ENCODE measurements at places on chromosomes 4 and X.

GRCh38 chr4:110840221-110840654, 217.4 kb upstream of the PITX2 start:
- DNase-seq, result no peak

- DNase-seq, result no peak
Measured at GRCh38 chr4:80016506-80016905, 56.5 kb downstream of the ANTXR2 start.

DNA sequence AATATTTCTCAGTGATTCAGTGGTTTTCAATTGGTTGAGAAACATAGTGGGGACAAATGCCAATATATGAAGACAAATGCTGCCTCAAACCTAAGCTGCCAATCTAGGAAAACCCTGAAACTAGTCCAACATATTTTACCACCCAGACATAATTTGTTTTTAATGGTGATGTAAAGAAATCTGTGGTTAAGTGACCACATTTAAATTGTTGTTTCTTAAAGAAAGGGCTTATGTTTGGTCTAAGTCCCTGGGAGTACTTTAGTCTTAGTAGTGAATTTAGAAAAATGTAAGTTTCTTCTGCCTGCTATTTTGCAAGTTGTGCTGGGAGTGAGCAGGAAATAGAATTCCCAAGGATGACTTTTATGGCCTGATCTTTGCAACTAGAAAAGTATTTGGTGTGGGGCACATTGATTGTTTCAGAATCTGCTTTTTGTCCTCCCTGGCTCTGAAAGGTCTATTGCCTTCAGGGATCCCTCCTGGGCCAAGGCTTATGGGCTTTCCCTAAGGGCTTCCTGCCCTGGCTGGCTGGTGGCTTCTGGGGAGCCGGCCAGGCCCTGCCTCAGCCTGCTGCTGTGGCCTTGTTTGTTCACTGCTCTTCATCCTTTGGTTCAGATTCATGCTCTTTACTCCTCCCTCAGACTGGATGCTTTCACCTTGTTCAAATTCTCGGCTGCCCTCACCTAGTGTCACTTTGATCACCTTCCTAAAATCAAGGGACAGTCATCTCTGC, 169.8 kb upstream of the JADE1 start:
- no peak for DNase-seq

DNA sequence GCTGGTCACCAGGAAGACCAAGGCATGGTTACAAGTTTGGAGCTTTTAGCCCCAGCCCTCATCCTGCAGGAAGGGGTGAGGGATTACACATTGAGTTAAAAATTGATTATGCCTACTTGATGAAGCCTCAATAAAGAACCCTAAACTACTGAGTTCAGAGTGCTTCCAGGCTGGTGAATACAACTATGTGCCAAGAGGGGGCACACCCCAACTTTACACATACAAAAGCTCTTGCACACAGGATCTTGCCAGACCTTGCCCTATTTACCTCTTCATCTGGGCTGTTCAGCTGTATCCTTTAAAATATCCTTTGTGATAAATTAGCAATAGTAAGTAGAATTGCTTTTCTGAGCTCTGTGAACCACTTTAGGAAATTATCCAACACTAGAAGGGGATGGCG, 489.3 kb downstream of the INPP4B start:
- DNase-seq, result no peak

GRCh38 chrX:47936224-47936939, 67.4 kb downstream of the ZNF182 start:
- DNase-seq, result no peak

- no peak for DNase-seq
Measured at GRCh38 chrX:2820136-2820771, 8.5 kb upstream of the GYG2 start.

GRCh38 chrX:105658136-105658535, 164.2 kb upstream of the NRK start:
- DNase-seq, result no peak

- DNase-seq, result peak; percentile 12
Measured at GRCh38 chrX:57286507-57287251, at the start of gene FAAH2. TSS of gene FAAH2 (plus strand) at chrX:57286706. CDS start at chrX:57286826, 120 bp downstream.

DNA sequence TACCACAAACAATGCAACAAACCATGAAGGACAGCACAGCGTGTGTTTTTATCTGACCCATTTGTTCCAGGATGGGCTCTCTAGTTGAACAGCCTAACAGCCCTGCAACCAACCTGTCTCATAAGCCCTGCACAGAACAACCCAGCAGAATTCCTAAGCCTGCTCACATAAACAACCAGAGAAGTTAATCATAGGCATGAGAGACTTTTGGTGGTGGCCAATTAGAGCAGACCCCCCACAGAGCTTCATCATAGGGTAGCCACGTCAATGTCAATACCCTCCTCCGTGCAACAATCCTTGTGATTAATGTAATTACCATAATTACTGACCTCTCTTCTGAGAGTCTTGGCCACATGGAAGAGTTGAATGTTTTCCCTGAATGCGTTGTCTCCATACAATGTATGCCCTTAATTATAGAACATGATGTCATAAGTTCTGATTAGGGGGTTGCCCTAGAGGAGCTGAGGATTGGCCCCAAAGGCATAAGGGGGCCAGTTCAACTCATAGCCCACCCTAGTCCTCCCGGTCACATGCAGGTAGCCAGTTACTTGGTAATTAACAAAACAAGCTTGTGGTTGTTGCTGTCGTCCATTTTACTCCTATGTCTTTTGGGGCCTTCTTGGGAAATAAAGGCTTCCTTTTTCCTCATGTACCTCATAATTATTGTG, 92.7 kb downstream of the SYNPO2 start:
- DNase-seq, result no peak

GRCh38 chrX:19577181-19577810, 62.0 kb upstream of the MAP3K15 start:
- no peak for DNase-seq

GRCh38 chr4:97309121-97309520, 834.2 kb downstream of the STPG2 start:
- no peak for DNase-seq

DNA sequence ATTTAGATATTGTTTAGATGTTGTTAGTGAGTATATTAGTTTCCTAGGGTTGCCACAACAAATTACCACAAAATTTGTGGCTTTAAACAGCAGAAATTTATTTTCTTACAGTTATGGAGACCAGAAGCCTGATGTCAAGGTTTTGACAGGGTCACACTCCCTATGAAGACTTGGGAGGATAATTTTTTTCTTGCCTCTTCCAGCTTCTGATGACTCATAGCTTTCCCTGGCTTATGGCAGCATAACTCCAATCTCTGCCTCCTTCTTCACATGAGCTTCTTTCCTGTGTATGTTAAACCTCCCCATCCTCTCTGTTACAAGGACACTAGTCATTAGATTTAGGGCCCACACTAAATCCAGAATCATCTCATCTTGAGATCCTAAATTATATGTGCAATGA, 20.9 kb upstream of the RAB40A start:
- DNase-seq, result no peak

GRCh38 chr4:1684506-1685234, 557 bp upstream of the FAM53A start:
- peak; percentile 87 for DNase-seq

DNA sequence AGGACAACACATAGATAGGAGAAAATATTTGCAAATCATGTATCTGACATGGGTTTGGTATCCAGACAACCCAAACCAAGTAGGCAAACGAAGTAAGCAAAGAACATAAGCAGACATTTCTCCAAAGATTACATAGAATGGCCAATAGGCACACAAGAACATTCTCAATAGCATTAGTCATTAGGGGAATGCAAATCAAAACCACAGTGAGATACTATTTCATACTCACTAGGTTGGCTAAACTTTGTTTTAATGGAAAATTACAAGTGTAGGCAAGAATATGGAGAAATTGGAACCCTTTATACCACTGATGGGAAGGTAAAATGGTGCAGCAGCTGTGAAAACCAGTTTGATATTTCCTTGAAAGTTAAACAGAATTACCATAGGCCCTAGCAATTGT, 74.7 kb downstream of the CHRNA9 start:
- no peak for DNase-seq

- no peak for DNase-seq
Measured at GRCh38 chr4:153655002-153655541, 29.0 kb upstream of the TLR2 start.

- no peak for DNase-seq
Measured at GRCh38 chr4:26220696-26221095, 100.1 kb upstream of the RBPJ start.

DNA sequence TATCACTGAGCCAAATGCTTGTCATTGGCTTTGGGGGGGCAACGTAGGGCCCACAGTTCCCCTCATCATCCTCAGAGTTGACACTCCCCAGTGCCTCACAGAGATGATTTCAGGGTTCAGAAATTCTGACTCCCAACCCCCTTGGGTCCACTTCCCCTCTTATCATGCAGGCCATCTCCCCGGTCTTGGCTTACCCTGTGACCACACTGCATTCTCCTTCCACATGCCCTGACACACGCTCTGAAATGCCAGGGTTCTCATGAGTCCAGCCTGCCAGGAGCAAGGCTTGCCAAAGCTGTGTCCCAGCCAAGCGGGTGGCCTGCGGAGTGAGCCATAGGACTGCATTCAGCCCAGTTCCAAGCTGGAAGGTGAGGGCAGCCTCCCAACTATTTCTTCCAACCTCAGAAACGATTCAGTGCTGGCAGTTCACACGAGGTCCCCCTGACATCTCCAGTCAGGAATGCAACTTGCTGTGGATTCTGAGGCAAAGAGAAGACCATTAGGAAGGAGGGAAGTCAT, 101.2 kb downstream of the SMIM20 start:
- no peak for DNase-seq

GRCh38 chr4:40564815-40565483, 64.7 kb downstream of the RBM47 start:
- DNase-seq, result no peak

GRCh38 chr4:110540982-110541451, 65.1 kb downstream of the ENPEP start:
- no peak for DNase-seq

- DNase-seq, result no peak
Measured at GRCh38 chrX:40146262-40147125, 48.7 kb upstream of the BCOR start.

GRCh38 chr4:81421346-81422218, 50.1 kb downstream of the RASGEF1B start:
- DNase-seq, result no peak

- no peak for DNase-seq
Measured at GRCh38 chrX:38570396-38570795, 9.1 kb downstream of the TSPAN7 start.

All from stimulated activated CD8-positive, alpha-beta memory T cell treated with anti-CD3 and anti-CD28 coated beads, Interleukin-4, amount 100 ng/mL, for 4 hours (primary cell).